ENCODE measurements at places on chromosomes 1 and 21.

GRCh38 chr1:212949771-212950170 is 570 bp upstream of the VASH2 start:
- DNase-seq, result no peak

DNA sequence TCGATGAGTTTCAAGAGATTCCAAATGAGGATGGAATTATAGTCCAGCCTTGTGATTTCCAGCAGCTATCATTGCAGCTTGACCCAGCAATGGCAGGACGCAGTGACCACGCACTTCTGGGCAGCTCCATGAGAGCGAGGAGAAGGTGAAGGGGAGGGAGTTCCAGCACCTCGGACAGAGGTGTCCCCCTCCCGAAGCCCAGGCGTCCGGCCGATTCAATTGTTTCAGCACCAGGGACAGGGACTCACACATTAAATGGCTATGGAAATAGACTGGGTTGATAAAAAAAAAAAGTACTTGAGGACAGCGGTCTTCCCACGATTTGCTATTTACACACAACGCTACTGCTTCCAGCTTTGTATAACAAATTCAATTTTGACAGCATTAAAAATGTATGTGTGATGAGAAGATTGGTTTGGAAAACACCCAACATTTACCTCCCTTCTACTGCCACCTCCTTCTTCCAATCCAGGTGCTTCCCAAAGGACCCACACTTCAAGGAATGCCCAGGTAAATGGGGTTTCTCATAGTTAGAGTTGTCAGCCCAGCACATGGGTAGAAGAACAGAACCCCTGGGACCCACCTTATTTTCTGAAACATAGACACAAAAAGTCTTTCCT is 71.8 kb downstream of the DISP3 start:
- no peak for DNase-seq

DNA sequence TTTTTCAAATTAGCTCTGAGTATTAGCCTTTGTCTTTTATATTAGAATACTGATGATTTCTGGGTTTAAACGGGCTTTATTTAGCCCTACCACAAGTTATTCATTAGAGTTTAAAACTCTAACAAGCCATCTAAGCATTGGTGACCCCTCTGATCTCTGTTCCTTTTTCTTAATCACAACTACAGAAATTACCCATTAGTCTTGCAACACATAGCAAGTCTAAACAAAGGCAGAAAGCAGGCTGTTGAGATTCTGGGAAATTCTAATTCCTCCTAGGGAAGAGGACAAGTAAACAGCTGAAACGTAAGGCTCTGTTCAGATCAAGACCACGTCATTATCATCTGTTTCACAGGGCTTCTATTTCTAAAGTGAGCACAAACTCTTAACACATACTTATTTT is 491.2 kb upstream of the ZRANB2 start:
- DNase-seq, result no peak

- no peak for DNase-seq
Measured at GRCh38 chr1:187001198-187001889, 172.6 kb downstream of the PLA2G4A start.

GRCh38 chr1:214895011-214895600 is 187.4 kb upstream of the KCNK2 start:
- no peak for DNase-seq

DNA sequence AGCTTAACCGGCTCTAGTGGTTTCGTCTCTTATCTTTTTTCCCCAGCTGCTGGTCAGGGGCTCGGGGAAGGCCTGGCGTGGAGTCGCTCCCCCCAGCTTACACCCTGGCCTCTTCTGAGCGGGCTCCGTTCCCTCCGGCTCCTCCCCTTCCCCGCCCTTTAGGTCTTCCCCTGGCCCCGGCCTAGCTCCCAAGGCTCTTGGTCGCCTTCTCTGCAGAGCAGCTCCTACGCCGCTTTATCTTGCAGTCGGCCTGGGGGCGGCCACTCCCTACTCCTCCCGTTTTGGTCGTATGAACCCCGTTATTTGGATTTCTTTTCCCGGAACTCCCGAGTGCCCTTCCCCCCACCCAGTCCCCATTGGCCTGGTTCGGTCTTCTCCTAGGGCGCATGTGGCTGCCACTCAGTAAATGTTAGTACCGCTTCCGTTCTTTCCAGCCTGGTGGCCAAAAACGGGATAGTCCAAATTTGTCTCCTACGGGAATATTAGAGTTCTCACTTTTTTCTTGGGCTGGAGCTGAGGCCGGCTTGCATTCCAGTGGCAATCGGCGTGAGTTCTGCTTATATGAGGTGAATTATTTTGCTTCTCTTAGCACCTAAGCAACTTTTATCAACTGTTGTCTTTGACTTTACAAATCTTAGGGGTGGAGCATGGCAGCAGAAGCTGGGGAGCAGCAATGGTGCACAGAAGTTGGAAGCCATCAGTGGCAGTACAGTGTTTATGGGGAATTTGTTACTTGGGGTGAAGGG is 467 bp downstream of the THRAP3 start:
- peak; percentile 89 for DNase-seq

Data from Right ventricle myocardium superior (tissue), 1 donor.